ENCODE measurements at places on chromosomes 7 and 10.

DNA sequence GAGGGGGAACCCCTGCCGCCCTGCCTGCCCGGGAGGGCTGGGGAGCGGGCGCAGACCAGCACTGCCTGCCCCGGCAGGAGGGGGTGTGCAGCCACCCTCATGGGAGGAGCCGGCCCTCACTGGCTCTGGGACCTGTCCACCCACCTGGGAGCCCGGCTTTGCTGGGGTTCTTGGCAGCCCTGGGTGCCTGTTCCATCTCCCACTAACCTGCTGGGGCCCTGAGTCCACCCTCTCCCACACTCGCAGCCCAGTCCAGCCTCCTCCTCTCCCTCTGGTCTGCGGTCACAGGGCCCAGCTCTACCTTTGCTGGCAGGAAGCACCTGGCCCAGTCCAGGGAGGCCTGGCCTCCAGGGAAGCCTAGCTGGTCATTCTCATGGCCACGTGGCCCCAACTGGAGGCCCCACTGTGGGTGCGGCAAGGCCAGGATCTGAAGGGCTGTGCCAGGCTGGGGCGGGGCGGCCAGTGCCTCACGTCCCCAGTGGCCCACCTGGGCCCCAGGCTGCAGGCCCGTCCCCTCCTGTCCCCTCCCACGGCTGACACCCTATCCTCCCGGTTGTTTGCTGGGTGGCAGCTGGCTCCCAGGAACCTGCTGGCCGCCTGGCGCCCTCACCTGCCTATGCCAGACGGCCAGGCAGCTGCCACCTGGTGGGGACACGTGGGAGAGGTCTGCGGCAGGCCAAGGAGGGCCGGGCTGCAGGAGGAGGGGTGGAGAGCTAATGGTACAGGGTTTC lies at the start of gene TMEM184A:
Gene TMEM184A, minus strand, starts transcription at position 393 of the 731 bp plus-strand sequence. CDS start 721 bp downstream, outside the sequence.
- DNase-seq = no peak

GRCh38 chr10:69721690-69722310 lies 79.9 kb upstream of the COL13A1 start:
- no peak for DNase-seq

GRCh38 chr7:72751978-72752377 lies 76.0 kb downstream of the TYW1B start:
- no peak for DNase-seq

- no peak for DNase-seq
These were observed 468.7 kb downstream of the RPS24 start for GRCh38 chr10:78502210-78502936.

DNA sequence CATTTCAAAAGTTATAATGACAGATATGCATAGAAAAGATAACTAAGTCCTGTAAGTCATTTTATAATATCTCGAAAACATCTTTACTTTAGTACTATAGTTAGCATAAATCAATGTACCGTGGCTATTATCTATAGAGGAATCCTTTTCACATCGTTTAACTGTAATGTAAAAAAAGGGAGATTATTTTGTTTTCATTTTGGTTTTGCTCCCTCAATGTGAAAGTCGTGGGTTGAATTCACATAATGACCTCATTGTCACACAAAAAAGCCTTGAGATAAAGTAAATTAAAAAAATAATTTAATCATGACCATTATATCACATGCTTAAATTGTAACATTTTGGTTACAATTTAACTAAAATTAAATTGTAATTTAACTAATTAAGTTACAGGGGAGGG lies 560.5 kb upstream of the POT1 start:
- DNase-seq = no peak

GRCh38 chr10:49700997-49701396 lies 21.5 kb downstream of the C10orf53 start:
- DNase-seq = no peak
